Fibroblast of skin of scalp (primary cell): ENCODE measurements at places on chromosomes 4 and X.

DNA sequence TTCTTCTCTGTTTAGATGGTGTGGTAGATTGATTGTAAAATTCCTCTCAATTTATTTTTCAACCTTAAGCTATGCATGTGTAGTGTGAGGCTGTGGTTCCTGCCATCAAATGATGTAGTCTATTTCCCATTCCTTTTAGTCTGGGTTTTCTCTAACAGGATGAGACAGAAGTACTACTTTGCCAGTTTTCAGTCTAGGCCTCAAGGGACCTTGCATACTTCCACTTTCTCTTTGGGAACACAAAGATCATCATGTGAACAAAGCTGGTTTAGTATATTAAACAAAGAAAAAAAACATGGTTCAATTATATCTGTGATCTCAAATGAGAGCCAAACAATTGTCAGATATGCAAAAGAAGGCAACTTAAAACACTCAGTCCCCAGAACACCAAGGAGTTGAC lies 1284.0 kb downstream of the RAPGEF2 start:
- no peak for DNase-seq

GRCh38 chr4:99723612-99724011 lies 66.0 kb upstream of the C4orf54 start:
- peak; percentile 3 for DNase-seq

- no peak for DNase-seq
Observed at GRCh38 chrX:149198980-149199732, 305.9 kb downstream of the IDS start.

GRCh38 chrX:29724316-29724715 lies 491.0 kb upstream of the MAGEB2 start:
- no peak for DNase-seq

DNA sequence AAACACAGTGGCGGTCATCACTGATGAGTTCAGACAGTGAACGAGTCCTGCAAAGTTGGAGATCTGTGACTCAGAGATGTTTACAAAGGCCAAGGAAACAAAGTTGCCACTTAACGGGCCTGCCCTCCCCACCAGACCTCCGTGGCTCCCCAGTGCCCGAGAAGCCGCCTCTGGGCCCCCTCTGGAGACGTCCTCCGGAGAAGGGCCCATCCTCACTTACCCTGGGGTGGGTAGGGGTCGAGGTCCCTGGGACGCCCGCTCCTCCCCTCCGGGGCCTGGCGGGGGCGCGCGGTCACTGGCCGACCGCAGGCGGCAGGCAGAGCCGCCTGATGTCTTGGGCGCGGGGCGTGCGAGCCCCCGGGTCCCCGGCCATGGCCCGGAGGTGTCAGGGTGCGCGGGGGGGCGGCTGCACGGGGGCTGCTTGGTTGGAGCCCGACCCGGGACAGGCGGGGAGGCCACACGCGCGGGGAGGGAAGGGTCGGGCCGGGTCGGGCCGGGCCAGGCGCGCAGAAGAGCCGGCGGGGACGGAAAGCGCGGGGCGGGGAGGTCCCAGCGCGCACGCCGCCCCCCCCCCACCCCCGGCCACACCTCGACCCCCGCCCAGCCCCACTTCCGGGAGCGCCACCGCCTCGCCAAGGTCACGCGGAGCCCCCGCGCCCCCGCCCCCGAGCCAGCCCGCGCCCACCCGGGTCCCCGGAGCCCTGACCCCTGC lies 529 bp downstream of the DHRSX start:
- DNase-seq: peak; percentile 35

DNA sequence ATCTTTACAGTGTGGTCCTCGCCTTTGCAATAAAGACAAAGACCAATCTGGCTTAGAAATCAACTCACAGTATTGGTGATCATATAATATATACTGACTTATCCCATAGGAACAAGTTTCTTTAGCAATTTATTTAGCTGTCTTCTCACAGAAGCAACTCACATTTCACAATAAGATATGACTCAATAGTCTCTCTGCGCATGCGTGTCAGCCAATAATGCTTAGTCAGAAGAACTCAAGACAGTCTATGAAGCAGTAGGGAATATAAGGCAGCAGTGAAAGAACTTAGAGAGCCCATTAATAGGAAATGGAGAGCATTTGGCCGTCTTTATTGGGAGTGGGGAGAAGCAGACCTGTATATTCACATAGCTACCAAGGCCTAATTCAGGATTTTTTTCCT lies 216.7 kb downstream of the IL13RA2 start:
- DNase-seq: peak; percentile 36

GRCh38 chr4:16168710-16169388 lies 57.4 kb downstream of the TAPT1 start:
- DNase-seq: no peak

- DNase-seq: peak; percentile 13
Observed at GRCh38 chr4:37383579-37384229, 139.2 kb downstream of the NWD2 start.

DNA sequence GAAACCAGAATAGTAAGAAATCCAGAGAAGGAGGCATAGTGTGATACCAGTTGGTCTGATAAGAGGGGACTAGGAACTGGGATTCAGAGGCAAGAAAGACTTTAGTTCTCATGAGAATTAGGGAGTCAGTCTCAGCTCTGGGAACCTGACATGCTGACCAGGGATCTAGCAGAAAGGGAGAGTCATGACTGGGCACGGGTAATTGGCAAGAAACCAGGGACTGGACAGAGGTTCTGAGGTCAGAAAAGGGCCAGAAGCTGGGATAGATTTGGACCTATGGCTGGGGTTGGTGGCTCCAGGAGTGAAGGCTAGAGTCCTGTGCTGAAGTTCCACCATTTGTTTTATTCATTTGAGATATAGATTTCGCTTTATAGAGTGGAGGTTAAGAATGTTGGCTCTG lies 110.2 kb upstream of the C1GALT1C1 start:
- no peak for DNase-seq

- no peak for DNase-seq
Observed at GRCh38 chrX:153547195-153547594, 29.8 kb downstream of the ATP2B3 start.

- DNase-seq: no peak
Observed at GRCh38 chrX:115525486-115525885, 35.5 kb upstream of the PLS3 start.

GRCh38 chr4:74309223-74309622 lies 953 bp downstream of the EPGN start:
- no peak for DNase-seq

- no peak for DNase-seq
Observed at GRCh38 chrX:96693407-96693806, 8.8 kb downstream of the DIAPH2 start.

DNA sequence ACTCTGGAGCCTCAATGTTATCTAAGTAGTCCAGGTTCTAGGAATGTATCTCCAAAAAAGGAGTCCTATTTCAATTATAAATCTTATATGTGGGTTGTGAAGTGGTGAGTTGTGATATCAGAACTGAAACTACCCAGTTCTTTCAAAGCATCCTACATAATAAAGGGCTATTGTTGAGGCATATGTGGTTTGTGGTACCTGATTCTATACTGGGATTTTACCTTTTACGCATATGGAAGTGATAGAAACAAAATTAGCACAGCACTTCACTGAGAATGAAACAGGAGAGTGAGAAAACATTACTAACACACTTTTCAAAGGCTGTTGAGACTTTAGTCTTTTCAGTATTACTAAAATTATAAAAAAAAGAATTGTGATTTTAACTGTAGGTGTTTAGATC lies 417.7 kb upstream of the GALNT7 start:
- DNase-seq: no peak
